HCT116 (cell line): ENCODE measurements at places on chromosomes 16 and 17. TPM values are rescaled to one million over a fixed set of nuclear protein-coding genes. Genes with fewer than 3 reads are reported as not detected.

The ZFPM1 gene
- total RNA-seq = 14.6 TPM

GRCh38 chr17:65482201-65482600, 79.2 kb downstream of the AXIN2 start:
- H3K27ac ChIP-seq = no peak overlapping the region
- DNase-seq = no peak
- H3K4me3 ChIP-seq = no peak overlapping the region
- no peaks in the 10 kb centered on the region for H3K4me1 ChIP-seq
- H3K36me3 ChIP-seq = no peaks in the 10 kb centered on the region

GRCh38 chr17:76370261-76370993, 14.0 kb upstream of the SPHK1 start:
- no peak overlapping the region for H3K27ac ChIP-seq
- no peaks in the 10 kb centered on the region for H3K36me3 ChIP-seq
- no peak overlapping the region for H3K4me3 ChIP-seq
- no peaks in the 10 kb centered on the region for H3K27me3 ChIP-seq
- DNase-seq = no peak

DNA sequence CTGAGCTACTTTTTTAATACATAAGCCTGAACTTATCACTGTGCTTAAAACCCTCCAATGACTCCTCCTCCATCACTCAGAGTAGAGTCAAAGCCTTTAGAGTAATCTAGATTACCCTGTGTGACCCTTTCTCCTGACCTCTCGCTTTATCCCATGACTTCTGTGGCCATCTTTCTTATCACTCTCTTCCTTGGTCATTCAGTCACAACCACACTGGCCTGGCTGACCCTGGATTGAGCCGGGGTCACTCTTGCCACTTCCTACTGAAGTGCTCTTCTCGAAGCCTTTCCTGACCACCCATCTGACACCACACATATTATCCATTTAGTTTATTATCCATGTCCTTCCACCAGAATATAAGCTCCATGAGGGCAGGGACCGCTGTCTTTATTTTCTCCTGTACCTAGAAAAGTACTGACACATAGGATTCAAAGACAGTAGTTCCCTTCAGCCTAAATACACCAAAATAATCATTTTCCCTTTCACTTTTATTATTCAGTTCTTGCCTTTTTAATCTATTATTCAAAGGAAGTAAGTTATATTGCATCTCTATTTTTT, 28.0 kb upstream of the ABCA9 start:
- no peaks in the 10 kb centered on the region for H3K4me1 ChIP-seq
- no peaks in the 10 kb centered on the region for H3K36me3 ChIP-seq
- H3K27ac ChIP-seq = no peak overlapping the region
- H3K4me3 ChIP-seq = no peak overlapping the region

The KCNH4 gene
- total RNA-seq = not detected

DNA sequence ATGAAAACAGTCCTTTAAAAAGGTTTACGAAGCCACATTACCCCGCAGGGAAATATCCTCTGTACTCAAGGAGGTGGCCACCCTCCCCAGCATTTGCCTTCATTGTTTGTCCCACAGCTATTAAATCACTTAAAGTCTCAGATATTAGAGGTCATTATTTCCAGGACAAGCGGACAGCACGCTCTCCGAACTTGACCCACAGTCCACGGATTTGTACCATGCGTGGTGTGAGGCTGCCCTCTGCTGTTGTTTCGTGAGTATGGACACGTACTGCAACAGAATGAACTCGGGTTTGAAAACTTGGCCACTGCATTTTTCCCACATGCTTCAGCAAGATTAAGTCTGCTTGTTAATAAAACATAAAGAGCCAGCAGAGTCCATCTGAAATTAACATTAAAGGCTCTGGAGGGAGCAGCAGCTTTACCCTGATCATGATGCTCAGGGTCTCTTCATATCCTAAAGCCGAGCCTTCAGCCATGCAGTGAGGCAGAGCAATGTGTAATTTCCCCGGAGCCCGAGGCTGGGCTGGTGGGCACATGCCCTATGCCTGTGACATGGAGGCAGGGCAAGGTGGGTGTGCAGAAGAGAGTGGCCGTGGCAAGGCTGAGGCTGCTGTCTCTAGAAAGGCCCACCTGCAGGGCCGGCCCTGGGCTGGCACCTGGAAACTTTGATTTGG, 19.7 kb downstream of the MEAK7 start:
- no peaks in the 10 kb centered on the region for H3K27me3 ChIP-seq
- H3K36me3 ChIP-seq = peaks cover 38% of the 10 kb centered on the region
- no peaks in the 10 kb centered on the region for H3K4me1 ChIP-seq
- peak; percentile 41 for DNase-seq
- no peak overlapping the region for H3K4me3 ChIP-seq

- H3K4me1 ChIP-seq = peaks cover 45% of the 10 kb centered on the region; the same call in 1 of the 2 replicates
- H3K36me3 ChIP-seq = no peaks in the 10 kb centered on the region
- H3K4me3 ChIP-seq = no peak overlapping the region
- no peak overlapping the region for H3K27ac ChIP-seq
- no peaks in the 10 kb centered on the region for H3K27me3 ChIP-seq
Observed at GRCh38 chr17:77374170-77374936, 233.6 kb downstream of the SEC14L1 start.

GRCh38 chr16:75203096-75203495, 3.9 kb downstream of the CTRB2 start:
- no peak for DNase-seq
- peaks cover 4% of the 10 kb centered on the region; the same call in 1 of the 2 replicates for H3K4me1 ChIP-seq
- H3K4me3 ChIP-seq = no peak overlapping the region
- no peaks in the 10 kb centered on the region for H3K27me3 ChIP-seq

The SETD6 gene
- total RNA-seq = 26.6 TPM

The CCL5 gene
- total RNA-seq = 0.34 TPM

DNA sequence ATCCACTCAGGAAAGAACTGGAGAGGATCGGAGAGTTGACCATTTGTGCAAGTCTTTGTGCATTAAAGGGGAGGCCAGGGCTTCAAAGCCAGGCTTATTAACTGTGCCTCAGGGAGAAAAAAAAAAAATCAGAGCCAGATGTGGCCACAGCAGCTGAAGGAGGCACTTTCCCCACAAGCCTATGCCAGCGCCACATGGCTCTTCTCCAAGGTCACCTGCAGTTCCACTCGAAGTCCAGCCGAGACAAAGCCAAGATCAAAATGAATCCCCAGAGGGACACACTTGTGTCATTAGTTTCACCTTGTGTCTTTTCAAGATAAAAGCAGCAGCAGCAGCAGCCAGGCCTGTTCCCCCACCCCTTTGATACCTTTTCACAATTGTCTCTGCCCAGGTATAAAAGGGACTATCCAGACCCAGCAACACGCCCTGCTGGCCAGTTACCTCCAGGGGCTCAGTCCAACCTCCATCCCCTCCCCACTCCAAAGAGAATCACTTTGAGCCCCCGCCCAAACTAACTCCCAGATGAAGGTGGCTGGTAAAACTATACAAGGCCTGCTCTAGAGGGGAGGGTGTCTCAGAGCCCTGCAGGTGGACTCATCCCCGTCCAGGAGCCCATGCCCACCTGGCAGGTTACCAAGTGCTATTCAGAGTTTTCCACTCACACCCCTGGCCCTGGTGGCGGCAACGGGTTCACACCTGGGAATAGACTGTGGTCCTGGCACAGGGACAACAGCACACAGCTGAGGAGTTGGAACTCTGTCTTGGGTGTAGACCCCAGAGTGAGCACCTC, 29.2 kb downstream of the AXIN2 start:
- H3K4me3 ChIP-seq = no peak overlapping the region
- no peak for DNase-seq
- peaks cover 62% of the 10 kb centered on the region for H3K36me3 ChIP-seq
- peak overlapping the region; percentile 21; the same call in 1 of the 2 replicates for H3K27ac ChIP-seq

The TBC1D3I gene
- 0.17 TPM for total RNA-seq

DNA sequence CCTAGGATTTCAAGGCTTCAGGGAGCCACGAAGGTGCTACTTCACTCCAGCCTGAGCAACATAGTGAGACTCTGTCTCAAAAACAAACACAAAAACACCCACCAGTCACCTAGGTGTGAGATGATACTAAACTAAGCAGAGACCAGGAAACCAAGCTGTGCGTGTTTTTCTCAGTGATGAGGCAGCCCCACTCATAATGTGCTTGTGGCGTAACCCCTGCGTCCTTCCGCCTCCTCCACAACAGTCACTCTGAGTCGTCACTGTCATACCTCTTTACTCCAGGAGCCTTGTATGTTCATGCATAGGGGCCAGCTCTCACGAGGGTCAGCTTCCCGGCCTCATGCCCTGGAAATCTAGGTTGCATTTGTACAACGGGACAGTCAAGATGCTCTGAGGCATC, 31.1 kb upstream of the SLC47A1 start:
- H3K27ac ChIP-seq = no peak overlapping the region
- no peaks in the 10 kb centered on the region for H3K36me3 ChIP-seq
- DNase-seq = no peak
- H3K27me3 ChIP-seq = no peaks in the 10 kb centered on the region
- H3K4me3 ChIP-seq = no peak overlapping the region
- H3K4me1 ChIP-seq = peaks cover 3% of the 10 kb centered on the region; the same call in 1 of the 2 replicates

- H3K4me3 ChIP-seq = no peak overlapping the region
- no peak overlapping the region for H3K27ac ChIP-seq
- H3K27me3 ChIP-seq = peaks cover 19% of the 10 kb centered on the region; the same call in 1 of the 2 replicates
- no peaks in the 10 kb centered on the region for H3K4me1 ChIP-seq
Observed at GRCh38 chr17:63998721-63999679, 849 bp downstream of the PRR29 start.

GRCh38 chr17:76146053-76146851, 5.2 kb upstream of the FOXJ1 start:
- H3K4me3 ChIP-seq = no peak overlapping the region
- peaks cover 12% of the 10 kb centered on the region; the same call in 1 of the 2 replicates for H3K4me1 ChIP-seq
- no peak overlapping the region for H3K27ac ChIP-seq
- DNase-seq = no peak

The TNFSF12 gene
- 12.3 TPM for total RNA-seq

- H3K27me3 ChIP-seq = no peaks in the 10 kb centered on the region
- DNase-seq = no peak
- peaks cover 14% of the 10 kb centered on the region for H3K4me1 ChIP-seq
- peak overlapping the region; percentile 84 for H3K4me3 ChIP-seq
- H3K27ac ChIP-seq = peak overlapping the region; percentile 32; the same call in 1 of the 2 replicates
Observed at GRCh38 chr17:75456039-75456416, 407 bp upstream of the TMEM94 start.

- H3K27ac ChIP-seq = no peak overlapping the region
- no peaks in the 10 kb centered on the region for H3K36me3 ChIP-seq
- H3K27me3 ChIP-seq = no peaks in the 10 kb centered on the region
Observed at GRCh38 chr17:36813357-36813756, 123.9 kb upstream of the LHX1 start.

The PRSS36 gene
- not detected for total RNA-seq

- no peak overlapping the region for H3K27ac ChIP-seq
- no peaks in the 10 kb centered on the region for H3K4me1 ChIP-seq
- H3K27me3 ChIP-seq = peaks cover 8% of the 10 kb centered on the region; the same call in 1 of the 2 replicates
- no peak for DNase-seq
- no peak overlapping the region for H3K4me3 ChIP-seq
Observed at GRCh38 chr16:20391045-20391444, 13.5 kb downstream of the PDILT start.

- H3K27me3 ChIP-seq = no peaks in the 10 kb centered on the region
- peak within 1 kb of the TSS; percentile 71 for H3K27ac ChIP-seq
- peaks cover 14% of the 10 kb centered on the region; the same call in 1 of the 2 replicates for H3K4me1 ChIP-seq
- H3K4me3 ChIP-seq = peak within 1 kb of the TSS; percentile 99
Observed at GRCh38 chr17:42016941-42017865, at the start of gene DNAJC7. Gene DNAJC7 (minus strand): TSS chr17:42017439. CDS start chr17:42017416, 23 bp downstream.

GRCh38 chr16:77711775-77712174, 10.5 kb upstream of the NUDT7 start:
- no peak for DNase-seq
- H3K36me3 ChIP-seq = no peaks in the 10 kb centered on the region
- H3K27ac ChIP-seq = no peak overlapping the region
- no peak overlapping the region for H3K4me3 ChIP-seq
- H3K27me3 ChIP-seq = peaks cover 39% of the 10 kb centered on the region

The FNDC8 gene
- not detected for total RNA-seq

The WRAP53 gene
- total RNA-seq = 28.8 TPM

GRCh38 chr17:20089756-20090547, 80.8 kb downstream of the SPECC1 start:
- no peaks in the 10 kb centered on the region for H3K27me3 ChIP-seq
- no peaks in the 10 kb centered on the region for H3K36me3 ChIP-seq
- H3K27ac ChIP-seq = no peak overlapping the region

GRCh38 chr16:61713787-61714186, 322.5 kb downstream of the CDH8 start:
- no peaks in the 10 kb centered on the region for H3K27me3 ChIP-seq
- no peak overlapping the region for H3K27ac ChIP-seq
- no peak for DNase-seq
- no peaks in the 10 kb centered on the region for H3K4me1 ChIP-seq
- H3K4me3 ChIP-seq = no peak overlapping the region

The ABCA8 gene
- 0.44 TPM for total RNA-seq

- no peaks in the 10 kb centered on the region for H3K36me3 ChIP-seq
- no peaks in the 10 kb centered on the region for H3K4me1 ChIP-seq
- H3K27me3 ChIP-seq = no peaks in the 10 kb centered on the region
- no peak for DNase-seq
Observed at GRCh38 chr17:38943607-38944006, 18.2 kb downstream of the LASP1NB start.

DNA sequence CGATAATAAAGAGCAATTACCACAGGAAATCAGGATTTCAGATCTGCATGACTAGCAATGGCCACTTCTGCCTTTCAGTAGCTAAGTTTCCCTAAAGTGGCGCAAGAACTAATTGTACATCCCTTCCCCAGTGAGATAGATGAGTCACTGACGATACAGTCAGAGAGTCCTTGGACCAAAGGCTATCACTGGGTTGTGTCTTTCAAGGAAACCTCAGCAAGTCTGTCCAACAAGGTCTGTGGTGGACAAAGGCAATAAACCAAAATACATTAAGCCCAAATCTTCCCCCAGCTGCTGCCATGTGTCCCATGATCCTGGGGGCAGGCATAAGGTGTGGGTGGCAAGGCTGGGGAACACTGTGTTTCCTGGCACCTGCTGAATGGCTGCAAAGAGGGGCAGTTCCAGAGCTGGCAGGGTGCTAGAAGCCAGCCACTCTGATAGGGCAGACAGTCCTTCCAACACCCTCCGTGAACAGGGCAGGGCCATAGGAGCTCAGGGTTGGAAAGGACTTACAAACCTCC, 20.5 kb upstream of the MTMR4 start:
- H3K4me3 ChIP-seq = no peak overlapping the region
- DNase-seq = peak; percentile 24
- H3K27me3 ChIP-seq = no peaks in the 10 kb centered on the region; the same call in 1 of the 2 replicates
- no peaks in the 10 kb centered on the region for H3K36me3 ChIP-seq
- H3K27ac ChIP-seq = no peak overlapping the region
- H3K4me1 ChIP-seq = peaks cover 57% of the 10 kb centered on the region

DNA sequence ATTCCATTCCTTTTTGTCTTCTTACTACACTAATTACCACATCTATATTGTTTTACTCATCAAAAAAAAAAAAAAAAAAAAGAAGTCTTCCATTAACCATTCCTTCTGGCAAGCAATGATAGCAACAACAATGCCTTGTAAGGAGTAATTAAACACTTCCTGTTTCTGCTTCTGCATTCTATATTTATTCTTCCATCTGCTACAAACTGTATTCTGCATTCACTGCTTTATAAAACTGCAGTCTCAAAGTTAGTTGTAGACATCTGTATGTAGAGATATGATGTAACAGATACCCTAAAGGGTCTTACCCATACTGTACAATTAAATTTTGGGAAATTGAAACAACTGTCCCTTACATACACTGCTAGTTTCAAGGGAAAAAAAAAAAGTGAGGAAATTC, 28.7 kb upstream of the ABCA6 start:
- H3K27me3 ChIP-seq = no peaks in the 10 kb centered on the region
- H3K4me3 ChIP-seq = no peak overlapping the region
- H3K27ac ChIP-seq = no peak overlapping the region
- peaks cover 2% of the 10 kb centered on the region for H3K4me1 ChIP-seq

The TAOK1 gene
- 56.3 TPM for total RNA-seq
